ENCODE measurements at places on chromosomes 16 and 17.

GRCh38 chr17:50550661-50551432, 3.9 kb downstream of the SPATA20 start:
- DNase-seq: peak; percentile 81

DNA sequence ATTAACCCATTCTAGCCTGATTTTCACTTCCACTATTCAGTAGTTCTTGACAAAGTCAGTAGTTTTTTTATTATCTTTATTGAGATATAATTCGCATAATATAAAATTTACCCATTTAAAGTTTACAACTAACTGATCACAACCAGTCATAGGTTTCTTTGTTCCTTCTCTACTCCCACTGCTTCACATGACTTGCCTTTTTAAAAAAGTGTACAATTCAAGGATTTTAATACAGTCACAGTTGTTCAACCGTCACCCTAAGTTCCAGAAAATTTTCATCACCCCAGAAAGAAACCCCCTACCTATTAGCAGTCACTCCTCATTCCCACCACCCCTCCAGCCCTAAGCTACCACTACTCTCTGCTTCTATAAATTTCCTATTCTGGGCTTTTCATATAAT, 162.5 kb downstream of the TRIM37 start:
- DNase-seq: no peak

DNA sequence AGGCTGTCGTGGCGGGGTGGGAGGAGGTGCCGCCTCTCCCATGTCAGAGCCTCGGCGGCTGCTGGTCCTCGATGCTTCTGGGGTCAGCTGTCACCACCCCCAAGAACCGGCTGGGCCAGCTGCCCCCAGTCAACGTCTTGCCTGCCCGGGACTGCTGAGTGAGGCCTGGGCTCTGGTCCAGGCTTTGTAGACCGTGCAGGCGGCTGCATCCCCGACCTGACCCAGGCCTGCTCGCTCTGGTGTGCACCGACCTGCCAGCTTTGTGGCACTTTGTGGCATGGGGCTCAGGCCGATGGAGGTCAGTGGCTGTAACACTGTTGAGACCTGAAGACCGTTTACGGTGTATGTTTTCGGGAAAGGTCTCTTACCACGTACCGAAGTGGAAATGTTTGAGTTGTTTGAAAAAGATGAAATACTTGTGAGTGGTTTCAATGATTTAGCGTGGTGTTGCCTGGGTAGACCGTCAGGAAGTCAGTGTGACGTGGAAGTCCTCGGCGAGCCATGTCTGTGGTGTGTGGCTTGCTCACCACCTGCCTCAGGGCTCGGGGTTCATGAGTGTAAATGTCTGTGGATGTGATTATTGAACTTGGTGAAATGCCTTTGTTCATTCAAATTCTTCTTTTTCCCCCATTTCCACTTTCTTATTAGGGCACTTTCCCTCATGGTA, 53.2 kb upstream of the ZNF750 start:
- DNase-seq: no peak

DNA sequence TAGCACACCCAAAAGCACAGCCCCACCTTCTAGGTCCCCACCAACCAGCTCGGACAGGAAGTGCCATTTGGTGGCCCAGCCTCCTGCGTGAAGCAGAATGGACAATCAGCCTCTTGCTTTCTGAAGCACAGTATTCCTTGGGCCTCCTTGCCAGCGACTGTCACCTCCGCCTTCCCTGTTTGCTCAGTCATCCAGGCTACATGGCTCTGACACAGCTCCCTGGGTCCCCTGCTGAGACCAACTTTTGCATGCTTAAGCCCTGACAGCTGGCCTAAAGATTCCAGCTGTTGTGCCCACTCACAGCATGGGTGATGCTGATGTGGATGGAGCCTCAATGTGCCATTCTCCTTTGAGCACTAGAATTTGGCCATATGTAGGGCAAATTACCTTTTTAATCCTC, 4.5 kb upstream of the CACNG5 start:
- no peak for DNase-seq

DNA sequence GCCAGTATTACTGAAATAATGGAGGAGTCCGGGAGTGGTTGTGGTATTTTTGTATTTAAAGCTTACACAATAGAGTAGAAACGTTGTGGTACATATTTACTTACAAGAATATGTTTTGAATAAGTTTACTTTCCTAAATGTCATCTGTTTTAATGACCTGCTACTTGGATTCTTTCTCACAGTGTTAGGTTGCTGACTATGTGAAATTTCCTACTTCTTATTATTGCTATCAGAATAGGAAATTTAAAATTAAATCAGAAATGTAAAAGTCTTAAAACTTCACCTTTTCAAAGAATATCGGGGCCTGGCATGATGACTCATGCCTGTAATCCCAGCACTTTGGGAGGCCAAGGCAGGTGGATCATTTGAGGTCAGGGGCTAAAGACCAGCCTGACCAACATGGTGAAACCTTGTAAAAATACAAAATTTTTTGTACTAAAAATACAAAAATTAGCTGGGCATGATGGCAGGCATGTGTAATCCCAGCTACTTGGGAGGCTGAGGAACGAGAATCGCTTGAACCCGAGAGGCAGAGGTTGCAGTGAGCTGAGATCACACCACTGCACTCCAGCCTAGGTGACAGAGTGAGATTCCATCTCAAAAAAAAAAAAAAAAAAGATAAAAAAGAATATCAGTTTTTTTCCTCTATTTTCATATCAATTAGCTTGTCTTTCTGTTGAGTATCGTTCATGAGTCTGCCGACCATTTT, 77.8 kb downstream of the VMP1 start:
- DNase-seq: no peak

DNA sequence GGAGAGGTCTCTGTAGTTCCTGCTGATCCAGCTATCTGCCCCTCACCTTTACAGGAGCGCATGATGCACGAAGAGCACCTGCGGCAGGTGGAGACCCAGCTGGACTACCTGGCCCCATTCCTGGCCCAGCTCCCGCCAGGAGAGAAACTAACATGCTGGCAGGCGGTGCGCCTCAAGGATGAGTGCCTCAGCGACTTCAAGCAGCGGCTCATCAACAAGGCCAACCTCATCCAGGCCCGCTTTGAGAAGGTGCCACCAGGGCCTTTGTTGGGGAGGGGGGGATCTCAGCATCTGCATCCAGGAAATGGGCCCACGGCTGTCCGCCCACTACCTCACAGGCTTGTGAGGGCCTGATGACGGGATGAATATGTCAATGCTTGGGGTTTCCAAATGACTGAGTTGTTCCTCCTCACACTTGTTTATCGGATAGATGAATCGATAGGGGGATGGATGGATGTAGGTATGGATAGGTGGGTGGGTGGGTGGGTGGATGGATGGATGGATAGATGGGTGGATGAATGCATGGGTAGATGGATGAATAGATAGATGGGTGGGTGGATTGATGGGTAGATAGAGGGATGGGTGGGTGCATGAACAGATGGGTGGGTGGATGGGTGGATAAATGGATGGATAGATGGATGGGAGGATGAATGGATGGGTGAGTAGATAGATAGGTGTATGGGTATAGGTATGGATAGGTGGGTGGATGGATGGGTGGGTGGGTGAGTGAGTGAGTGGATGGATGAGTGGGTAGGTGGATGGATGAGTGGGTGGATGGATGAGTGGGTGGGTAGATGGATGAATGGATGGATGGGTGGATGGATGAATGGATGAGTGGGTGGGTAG, 7.0 kb upstream of the KATNB1 start:
- DNase-seq: no peak

GRCh38 chr17:19391432-19391831, 4.4 kb upstream of the MFAP4 start:
- DNase-seq: no peak

GRCh38 chr17:49610883-49611584, 35.4 kb downstream of the NXPH3 start:
- no peak for DNase-seq

Measured in large intestine (tissue), 12 donors.